ENCODE measurements at places on chromosomes 7 and 10.

DNA sequence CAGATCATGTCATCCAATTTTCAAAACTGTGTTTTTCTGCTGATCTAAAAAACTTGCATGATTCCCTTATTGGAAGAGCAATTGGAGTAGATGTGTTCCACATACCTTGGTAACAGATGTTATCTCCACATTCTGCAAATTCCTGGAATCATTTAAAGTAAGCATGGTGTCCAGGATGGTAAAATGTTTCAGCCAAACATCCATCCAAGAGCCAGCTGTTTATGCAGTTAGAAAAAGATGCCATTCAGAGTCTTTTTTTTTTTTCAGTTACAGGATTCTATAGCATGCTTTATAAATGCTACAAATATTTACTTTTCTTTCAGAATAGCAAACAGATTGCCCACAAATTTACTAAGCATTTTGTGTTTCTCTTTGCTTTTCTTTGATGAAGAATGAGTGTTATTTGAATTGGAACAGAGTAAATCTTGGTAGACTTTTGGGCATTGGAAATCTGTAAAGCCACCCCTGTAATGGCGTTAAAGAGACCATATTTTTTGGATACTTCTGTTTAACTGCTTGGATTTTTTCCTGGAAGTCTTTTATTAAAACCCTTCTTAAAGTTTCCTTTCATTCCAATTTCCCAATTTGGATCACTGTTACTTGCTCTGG is 149.8 kb downstream of the GNAT3 start:
- no peak for DNase-seq

GRCh38 chr10:2893158-2893845 is 174.0 kb upstream of the PFKP start:
- DNase-seq = no peak

- no peak for DNase-seq
Measured at GRCh38 chr10:106023329-106023728, 1141.2 kb downstream of the SORCS1 start.

DNA sequence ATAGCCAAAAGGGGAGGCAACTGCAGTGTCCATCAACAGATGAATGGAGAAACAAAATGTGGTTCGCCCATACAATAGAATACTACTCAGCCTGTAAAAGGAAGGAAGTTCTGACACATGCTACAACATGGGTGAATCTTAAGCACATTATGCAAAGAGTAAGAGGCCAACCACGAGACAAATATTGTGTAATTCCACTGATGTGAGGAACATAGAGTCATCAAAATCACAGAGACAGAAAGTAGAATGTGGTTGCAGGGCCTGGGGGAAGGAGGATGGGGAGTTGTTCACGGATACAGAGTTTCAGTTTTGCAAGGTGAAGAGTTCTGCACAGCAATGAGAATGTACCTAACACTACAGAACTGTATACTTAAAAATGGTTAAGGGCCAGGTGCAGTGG is 13.7 kb upstream of the C10orf71 start:
- no peak for DNase-seq

GRCh38 chr10:7400068-7400715 is 10.6 kb downstream of the SFMBT2 start:
- no peak for DNase-seq

- DNase-seq = no peak
Measured at GRCh38 chr7:155449008-155449868, 8.7 kb upstream of the EN2 start.

DNA sequence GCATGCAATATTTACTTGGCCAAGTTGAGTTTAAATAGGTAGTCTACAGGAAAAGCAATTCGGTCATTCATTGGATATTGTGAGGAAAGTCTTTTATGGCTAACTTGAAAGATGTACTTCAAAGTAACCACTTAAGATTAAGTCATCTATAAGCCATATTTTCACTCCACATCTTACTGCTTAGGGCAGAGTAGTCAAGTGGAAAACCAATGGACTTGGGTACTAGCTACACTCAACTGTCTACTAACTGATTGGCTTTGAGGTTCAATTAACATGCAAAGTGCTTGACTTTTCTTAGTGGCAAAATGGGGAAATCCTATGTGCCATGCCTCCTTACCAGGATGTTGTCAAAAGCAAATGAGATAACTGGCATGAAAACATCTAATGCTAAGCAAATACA is 51.0 kb downstream of the CAV1 start:
- DNase-seq = no peak

DNA sequence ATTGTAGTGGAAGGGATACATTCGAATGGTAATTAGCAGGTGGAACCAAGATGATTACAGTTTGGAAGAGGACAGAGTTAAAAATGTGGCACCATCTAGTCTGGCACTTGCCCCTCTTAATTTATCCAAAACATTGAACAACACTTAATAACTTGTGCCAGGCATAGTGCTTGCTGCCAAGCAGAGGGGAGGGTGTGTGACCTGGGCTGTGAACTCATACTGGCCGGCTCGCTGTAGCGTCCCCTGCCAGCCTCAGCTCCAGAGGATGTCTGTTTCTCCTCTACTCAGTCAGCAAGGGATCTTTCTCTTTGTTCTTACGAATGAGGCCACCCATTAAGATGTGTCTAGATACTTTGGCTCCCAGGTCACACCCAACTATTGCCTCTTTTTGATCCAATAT is 179.4 kb upstream of the INHBA start:
- no peak for DNase-seq

DNA sequence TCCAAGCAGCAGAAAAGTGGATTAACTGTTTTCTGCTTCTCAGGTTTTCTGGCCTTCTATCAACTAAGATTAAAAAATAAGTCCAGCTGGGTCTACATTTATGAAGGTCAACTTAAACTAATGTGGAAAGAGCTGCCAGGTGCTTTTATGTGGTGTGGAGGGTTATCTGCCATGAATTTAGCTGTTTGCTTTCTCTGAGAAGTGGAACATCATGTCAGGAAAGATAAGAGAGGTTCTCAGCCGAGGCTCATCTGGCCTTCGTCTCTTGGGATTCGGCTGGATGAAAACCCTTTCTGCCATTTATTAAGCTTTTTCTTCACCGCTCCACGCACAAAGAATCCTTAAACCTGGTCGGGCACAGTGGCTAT is 5.5 kb downstream of the PTPRN2 start:
- DNase-seq = no peak

GRCh38 chr10:68721673-68722335 is 765 bp downstream of the CCAR1 start:
- peak; percentile 7 for DNase-seq

GRCh38 chr7:129436335-129436923 is 2.2 kb downstream of the STRIP2 start:
- DNase-seq = no peak

- no peak for DNase-seq
Measured at GRCh38 chr7:44824894-44825526, 22.9 kb downstream of the H2AZ2 start.

DNA sequence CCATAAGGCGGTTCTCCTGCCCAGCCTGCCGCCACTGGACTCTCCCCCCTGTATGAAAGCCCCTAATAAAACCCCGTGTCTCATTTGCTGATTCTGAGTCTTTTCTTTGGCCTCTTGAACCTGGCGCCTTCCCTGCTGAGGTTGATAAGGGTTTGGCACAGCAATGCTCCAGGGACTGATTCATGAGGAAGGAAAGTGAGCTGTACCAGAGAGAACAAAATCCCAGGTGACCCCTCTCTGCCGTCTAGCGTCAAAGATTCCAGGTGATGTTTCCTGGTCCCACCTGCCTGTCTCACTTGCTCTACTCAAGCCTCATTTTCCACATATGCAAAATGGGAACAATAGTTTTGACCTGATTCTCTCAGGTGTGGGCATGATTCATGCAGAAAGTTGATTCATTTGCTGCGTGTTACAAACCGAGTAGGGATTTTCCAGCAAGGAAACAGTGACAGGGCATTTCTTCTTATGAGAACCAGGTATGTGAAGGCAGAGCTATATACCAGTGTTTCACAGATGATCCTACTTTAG is 730.6 kb upstream of the IGFBP3 start:
- DNase-seq = no peak

DNA sequence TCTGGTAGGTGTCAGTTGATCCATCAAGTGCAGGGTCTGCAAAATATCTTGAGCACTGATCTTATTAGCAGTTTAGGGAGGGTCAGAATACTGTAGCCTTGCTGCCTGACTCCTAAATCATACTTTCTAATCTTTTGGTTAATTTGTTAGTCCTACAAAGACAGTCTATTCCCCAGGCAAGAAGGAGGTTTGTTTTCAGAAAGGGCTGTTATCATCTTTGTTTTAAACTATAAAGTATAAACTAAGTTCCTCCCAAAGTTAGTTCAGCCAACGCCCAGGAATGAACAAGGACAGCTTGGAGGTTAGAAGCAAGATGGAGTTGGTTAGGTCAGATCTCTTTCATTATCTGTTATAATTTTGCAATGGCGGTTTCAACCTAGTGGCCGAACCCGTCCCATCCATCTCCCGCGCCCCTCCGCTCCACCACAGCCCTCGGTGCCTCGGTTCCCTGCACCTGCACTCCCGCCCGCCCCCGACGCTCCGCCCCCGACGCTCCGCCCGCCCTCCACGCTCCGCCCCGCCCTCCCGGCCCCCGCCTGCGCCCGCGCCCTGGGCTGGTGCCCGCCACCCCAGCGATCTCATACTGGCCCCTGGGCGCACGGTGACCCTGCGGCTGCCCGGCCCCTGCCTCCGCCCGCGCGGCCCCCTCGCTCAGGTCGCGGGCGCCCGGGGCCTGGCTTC is at the start of gene ADCK2:
Gene ADCK2 (plus strand): TSS at position 564 of the 681 bp plus-strand sequence. CDS start 386 bp downstream, outside the sequence.
- DNase-seq = no peak

DNA sequence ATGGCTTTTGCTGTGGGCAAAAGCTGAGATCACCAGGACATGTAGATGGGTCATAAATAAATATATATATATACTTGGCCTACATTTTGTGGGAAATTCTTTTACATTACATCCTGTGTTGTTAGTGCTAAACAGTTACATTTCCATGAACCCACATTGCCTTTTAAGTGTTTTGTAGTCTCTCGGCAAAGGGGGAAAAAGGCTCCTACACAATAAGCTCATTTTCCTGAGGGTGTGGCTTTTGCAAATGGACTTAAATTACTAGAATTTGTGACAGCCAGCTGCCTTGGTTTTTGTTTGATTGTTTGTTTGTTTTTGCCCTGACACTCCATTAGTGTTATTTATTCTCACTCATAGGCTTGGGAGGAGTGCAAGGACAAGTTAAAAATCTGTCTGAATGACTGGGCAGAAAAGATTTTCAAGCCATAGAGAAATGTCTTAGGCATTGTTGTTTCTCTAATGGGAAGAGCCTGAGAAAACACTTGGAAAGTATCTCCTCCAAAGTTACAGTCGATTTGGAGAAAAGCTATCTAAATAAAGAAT is 128.8 kb downstream of the DGKB start:
- DNase-seq = no peak

DNA sequence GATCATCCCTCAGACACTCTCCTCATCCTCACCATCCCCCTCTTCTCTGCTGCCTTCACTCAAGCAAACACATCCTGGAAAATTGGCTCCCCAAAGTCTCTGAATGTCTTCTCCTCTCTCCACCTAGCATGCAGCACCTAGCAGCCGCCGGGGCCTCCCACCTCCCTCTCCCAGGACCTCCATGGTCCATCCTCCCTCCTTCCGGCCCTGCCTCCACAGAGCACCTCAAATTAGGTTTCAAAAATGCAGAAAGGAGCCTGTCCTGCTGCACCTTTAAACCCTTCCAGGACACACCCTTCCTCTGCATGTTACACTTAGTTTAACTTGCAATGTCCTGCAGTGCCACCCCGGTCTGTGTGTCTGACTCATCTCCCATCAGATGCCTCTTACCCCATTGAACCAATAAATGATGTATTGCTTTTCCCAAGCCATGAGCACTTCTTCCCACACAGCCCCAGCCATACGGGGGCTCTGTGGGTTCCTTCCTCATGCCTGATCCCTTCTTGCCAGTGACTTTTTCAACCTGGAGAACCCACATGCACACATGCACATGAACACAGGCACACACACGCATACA is 582.5 kb upstream of the MGMT start:
- no peak for DNase-seq

GRCh38 chr7:43458330-43459018 is 124.4 kb upstream of the STK17A start:
- DNase-seq = no peak

- DNase-seq = no peak
Measured at GRCh38 chr10:124589491-124590041, 127.9 kb downstream of the LHPP start.

- no peak for DNase-seq
Measured at GRCh38 chr7:4613846-4614548, 68.1 kb upstream of the FOXK1 start.

DNA sequence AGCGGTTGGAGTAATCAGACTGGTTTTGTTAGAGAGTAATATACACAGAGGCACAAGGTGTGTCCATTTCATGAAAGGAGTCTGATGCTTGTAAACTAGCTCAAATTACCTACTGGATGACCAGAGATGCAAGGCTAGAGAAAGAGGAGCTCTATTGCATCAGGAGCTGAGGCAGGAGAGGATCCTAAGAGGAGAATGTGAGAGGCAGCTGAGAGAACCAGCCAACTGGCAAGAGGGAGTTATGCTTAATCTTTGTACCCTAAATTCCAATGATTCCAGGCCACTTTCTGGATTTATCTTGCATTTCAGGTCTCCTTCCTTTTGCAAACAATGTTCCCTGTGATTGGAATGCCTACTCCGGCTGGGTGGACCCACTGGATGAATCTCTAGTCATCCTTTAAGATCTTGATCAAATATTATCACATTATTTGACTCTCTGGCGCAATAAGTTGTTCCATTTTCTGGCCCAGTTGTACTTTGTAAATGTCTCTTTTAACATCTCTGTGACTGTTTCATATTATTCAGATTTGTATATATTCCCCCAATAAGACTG is 57.5 kb upstream of the PTPN12 start:
- no peak for DNase-seq

GRCh38 chr7:56229631-56230030 is 113.4 kb upstream of the NUPR2 start:
- no peak for DNase-seq

DNA sequence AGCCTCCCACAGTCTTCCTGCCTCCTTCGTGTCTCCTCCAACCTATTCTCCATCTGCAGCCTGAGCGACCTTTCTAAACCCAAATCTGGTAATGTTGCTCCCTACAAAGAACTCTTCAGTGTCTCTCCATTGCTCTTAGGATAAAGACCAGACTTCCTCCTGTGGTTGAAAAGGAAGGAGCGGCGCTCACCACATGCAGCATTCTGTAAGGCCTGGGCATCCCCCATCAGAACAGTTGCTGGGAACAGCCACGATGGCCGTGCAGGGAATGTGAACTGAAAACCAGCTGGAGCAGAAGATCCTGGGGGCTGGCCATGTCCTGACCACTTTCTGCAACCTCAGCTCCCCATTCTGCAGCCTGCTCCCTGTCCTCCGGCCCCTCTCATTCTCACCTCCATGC is 237.8 kb upstream of the ZMIZ1 start:
- DNase-seq = no peak

- no peak for DNase-seq
Measured at GRCh38 chr10:110074758-110075671, 67.2 kb downstream of the ADD3 start.

All from stimulated activated CD8-positive, alpha-beta memory T cell treated with anti-CD3 and anti-CD28 coated beads, Interleukin-4, amount 100 ng/mL, for 1 hour (primary cell).